ENCODE measurements at places on chromosomes 11 and 22.

GRCh38 chr11:60367009-60367408, 11.3 kb upstream of the MS4A7 start:
- DNase-seq: no peak

GRCh38 chr11:33691066-33691864, 9.4 kb downstream of the C11orf91 start:
- DNase-seq: no peak

GRCh38 chr11:46294365-46295309, 17.2 kb downstream of the CREB3L1 start:
- no peak for DNase-seq

GRCh38 chr11:133269267-133269666, 263.0 kb downstream of the OPCML start:
- DNase-seq: no peak

DNA sequence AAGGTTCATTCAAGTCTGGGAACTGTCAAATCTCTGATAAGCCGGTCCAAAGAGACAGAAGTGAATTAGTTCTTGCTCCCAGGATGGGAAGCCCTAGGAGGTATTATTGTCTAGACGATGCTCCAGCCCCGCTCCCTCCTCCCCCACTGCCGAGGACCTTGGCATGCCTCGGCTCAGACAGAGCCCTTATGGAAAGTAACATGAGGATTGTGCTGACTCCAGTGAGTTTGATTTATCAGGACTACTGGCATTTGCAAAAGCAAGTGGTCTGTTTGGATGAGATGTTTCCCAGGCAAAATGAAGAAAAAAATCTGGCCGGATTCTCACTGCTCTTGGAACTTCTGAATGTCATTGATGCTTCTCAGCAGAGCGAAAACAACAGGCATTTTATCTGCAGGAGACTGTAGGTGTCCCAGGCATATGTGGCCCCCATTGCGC, 341.0 kb downstream of the ETS1 start:
- no peak for DNase-seq

DNA sequence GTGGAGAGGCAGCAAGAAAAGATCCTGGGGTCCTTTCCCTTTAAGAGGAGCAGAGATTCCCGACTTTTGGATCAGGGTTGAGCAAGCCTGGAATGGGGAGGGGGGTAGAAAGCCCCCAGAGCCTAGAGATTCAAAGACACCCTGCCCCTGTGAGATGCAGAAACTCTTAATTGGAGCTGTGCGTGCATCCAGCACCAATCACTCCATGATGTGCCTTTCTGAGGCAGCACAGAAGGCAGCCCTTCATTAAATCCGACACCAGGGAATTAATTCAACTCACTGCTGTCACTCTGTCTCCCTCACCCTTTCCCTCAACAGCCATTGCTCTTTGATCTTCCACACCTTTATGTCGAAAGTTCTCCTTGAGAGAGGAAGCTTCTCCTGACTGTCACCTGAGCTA, 43.0 kb downstream of the DSCAML1 start:
- no peak for DNase-seq

DNA sequence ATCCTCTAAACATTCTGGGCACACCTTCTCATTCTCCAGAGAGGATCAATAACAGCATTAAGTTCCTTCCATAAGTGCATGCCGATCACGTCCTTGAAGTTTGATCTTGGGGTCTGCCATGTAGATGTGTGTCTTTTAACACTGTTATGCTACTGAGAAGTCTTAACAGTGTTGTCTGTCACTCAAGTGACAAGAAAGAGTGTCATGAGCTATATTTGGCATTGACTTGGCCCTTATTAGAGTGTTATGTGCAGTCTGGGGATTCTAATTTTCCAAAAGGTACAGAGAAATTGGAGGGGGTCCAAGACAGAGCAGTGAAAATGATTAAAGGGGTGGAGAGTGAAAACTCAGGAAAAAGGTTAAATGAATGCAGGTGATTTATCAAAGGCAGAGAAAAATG, 107.1 kb upstream of the OPCML start:
- no peak for DNase-seq

DNA sequence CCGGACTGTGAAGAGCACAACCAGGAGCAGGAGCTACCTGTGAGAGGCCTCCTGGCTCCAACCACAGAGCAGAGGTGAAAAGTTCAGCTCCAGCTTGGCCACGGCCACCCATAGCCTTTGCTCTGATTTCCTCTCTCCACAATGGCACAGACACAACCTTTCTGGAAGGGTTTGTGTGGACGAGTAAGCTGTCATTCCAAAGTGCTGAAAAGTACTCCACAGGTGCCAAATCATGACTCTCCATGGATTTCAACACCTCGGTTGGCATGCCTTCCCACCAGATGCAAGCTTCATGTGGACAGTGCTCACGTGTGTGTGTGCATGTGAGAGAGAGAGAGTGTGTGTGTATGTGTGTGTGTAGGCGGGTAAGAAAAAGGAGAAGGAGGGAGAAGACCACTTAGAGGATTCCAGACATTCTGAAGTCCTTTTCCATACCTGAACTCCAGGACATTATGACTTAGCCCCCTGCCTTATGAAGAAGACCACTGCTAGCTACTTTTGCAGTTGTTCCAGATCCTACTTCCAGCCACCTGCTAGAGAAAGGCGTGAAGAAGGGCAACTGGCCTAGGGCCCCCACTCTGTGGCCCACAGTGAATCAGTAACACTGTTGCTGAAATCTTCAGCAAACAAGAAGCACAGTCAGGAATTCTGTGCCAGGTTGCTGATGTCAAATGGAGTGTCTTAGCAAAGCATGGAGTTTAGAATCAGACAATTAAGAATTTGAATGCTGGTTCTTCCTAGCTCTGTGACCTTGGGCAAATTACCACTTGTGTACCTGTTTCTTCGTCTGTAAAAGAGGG, 13.9 kb upstream of the NAV2 start:
- DNase-seq: no peak

- DNase-seq: no peak
Observed at GRCh38 chr11:122287401-122287800, 171.4 kb upstream of the BLID start.

- no peak for DNase-seq
Observed at GRCh38 chr22:29964776-29965175, 81.8 kb downstream of the MTMR3 start.

DNA sequence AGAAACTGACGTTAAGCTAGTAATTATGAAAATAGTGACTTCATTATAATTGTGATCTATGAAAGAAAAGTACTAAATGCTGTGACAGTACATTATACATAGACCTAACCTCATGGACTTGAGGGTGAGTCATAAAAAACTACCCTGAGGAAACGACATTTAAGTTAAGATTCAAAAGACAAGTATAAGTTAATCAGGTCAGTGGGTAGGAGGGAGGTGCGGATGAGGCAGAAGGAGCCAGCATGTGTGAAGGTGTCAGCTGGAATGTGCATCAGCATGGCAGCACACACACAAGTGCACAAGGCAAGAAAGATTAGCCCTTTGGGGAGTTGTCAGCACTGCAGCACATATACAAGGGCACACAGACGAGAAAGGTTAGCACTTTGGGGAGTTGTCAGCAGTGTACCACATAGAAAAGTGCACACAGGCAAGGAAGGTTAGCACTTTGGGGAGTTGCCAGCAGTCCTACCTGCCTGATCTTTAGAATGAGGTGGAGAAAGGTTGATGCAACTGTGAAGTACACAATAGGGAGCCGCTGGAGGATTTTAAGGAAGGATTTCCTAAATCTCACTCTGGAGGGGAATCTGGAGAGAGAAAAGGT, 31.6 kb upstream of the CAVIN3 start:
- no peak for DNase-seq

GRCh38 chr11:132648851-132649250, 883.5 kb downstream of the OPCML start:
- no peak for DNase-seq

GRCh38 chr22:37187891-37188761, at the start of gene C1QTNF6:
Gene C1QTNF6, minus strand, starts transcription at chr22:37188247. Its CDS starts 34 bp downstream, at chr22:37188213.
- DNase-seq: no peak

GRCh38 chr11:86124251-86125233, 55.7 kb upstream of the PICALM start:
- DNase-seq: no peak

- no peak for DNase-seq
Observed at GRCh38 chr11:118142081-118142480, 10.5 kb downstream of the SCN4B start.

- DNase-seq: no peak
Observed at GRCh38 chr11:1122664-1123002, 35.1 kb upstream of the MUC5AC start.

DNA sequence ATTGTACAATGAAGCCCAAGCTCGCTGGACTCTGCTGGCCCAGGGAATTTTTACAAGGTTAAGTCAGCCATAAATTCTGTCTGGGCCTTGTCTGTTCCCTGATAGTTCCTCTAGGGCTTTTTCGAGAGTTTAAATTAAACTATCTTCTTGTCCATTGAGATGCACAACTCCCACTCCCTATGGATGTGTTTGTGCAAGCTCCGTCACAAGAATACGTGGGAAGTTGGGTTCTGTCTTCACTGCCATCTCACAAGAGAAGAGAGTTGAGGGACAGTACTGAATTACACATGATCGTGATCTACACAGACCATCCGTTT, 153.6 kb upstream of the TTC12 start:
- DNase-seq: no peak

GRCh38 chr11:74312326-74312725, 886 bp upstream of the P4HA3 start:
- no peak for DNase-seq

DNA sequence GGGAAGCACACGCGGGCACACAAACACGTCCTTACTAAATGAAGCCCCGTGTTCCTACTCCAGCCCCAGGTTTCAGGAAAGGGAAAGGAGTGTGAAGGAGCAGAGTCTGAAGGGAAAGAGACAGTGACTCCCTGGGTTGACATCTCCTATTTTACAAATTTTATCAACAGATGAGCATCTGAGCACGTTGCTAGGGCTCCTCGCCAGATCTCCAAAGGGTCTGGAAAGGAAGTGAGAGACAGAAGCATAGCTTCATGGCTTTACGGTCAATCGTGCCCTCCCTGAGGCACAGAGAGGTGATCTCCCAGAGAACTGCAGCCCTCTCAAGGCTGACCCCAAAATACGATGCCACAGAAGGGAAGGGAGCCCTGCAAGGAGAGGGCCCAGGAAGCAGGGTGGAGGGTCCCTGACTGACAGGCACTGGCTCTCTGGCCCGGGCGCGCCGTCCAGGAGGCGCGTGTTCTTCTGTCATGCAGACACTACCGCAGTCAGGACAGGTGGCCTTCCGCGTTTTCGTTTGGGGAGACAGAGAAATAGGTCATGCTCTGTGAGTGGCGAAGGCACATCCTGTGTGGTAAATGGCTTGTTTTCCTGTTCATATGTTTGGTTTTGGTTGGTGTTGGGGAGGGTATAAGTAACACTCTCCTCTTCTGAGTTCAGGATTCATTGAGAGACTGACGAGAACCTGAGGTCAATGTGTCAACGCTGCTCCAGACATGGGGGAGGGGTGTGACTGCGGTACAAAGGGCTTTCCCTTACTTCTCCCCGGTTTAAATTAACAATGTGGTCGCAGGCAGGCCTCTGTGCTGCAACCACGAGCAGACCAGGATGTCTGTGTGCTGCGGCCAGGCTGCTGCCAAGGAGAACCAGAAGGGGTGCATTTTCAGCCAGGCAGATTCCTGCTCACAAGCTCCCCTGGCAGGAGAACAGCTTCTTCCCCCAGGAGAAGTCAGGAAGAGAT, 813.3 kb downstream of the OPCML start:
- no peak for DNase-seq

- no peak for DNase-seq
Observed at GRCh38 chr11:765025-765801, 12.1 kb downstream of the GATD1 start.

- DNase-seq: peak; percentile 34
Observed at GRCh38 chr11:62540804-62541701, 5.6 kb downstream of the AHNAK start.

DNA sequence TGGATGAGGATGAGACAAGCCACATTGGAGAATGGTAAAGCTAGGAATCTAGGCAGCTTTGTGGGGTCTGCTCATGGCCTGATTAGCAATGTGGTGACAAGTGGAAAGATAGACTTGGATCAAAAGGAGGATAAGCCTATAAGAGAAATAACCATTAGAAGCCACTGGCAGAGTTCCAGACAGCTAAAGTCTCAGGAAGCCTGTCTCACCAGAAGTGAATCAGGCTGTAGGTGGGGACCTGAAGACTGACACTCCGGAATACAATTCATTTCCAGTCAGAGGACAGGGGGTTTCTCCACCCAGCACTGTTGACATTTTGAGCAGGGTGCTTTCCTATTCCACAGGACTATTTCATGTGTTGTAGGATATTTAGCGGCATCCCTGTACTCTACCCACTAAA, 129.7 kb downstream of the ARHGAP42 start:
- DNase-seq: no peak

DNA sequence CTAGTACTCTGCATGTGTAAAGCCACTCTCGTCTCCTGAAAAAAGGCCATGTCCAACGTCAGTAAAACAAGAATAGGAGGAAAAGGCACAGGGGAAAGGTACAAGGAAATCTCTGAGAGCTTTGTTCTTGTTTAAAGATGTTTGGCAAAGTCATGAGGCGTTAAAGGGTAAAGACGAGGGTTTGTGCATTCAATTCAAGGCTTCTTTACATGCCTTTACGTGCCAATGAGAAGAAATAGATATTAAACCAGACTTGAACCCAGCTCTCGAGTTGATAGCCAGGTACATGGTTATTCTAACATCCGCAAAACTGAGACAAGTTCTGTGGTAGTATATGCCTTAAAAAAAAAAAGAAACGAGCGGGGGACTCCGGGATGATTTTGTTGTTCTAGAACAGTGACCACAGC, 704 bp upstream of the CFL1 start:
- DNase-seq: no peak

DNA sequence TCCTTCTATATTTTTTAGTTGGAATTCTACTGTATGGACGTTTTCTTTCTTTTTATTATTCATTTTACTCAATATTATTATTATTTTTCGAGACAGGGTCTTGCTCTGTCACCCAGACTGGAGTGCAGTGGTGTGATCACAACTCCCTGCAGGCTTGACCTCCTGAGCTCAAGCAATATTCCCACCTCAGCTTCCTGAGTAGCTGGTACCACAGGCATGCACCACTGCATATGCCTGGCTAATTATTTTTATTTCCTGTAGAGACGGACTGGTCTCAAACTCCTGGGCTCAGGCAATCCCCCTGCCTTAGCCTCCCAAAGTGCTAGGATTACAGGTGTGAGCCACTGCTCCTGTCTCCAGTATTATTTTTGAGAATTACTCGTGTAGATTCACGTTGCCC, 34.0 kb upstream of the CCDC134 start:
- no peak for DNase-seq

- DNase-seq: no peak
Observed at GRCh38 chr11:279966-280705, 1.9 kb downstream of the NLRP6 start.

DNA sequence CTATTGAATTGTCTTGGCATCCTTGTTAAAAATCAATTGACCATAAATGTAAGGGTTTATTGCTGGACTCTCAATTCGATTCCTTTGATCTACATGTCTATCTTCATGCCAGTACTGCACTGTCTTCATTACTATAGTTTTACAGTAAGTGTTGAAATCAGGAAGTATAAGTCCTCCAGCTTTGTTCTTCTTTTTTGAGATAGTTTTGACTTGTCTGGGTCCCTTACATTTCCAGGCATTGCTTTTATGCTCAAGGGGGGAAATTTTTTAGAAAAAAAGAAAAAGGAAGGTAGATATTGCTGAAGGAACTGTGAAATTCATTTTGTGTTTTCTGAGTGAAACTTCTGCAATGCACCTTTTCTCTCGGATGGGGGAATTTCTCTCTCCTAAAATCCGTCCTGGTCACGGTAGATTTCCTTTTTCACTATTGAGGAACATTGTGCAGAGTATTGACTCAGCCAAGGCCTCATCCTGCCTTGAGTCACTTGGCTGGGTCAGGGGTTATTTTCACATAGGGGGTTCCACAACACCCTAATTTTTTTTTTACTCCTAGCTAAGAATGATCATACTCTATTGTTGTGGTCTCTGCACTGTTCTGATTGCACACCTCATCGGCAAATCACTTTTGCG, 2.8 kb upstream of the ACER3 start:
- no peak for DNase-seq
